ENCODE measurements at places on chromosomes 4 and X. TPM values are rescaled to one million over a fixed set of nuclear protein-coding genes. Genes with fewer than 3 reads are reported as not detected.

- no peak for DNase-seq
Measured at GRCh38 chr4:117623326-117623725, 411.0 kb upstream of the NDST3 start.

DNA sequence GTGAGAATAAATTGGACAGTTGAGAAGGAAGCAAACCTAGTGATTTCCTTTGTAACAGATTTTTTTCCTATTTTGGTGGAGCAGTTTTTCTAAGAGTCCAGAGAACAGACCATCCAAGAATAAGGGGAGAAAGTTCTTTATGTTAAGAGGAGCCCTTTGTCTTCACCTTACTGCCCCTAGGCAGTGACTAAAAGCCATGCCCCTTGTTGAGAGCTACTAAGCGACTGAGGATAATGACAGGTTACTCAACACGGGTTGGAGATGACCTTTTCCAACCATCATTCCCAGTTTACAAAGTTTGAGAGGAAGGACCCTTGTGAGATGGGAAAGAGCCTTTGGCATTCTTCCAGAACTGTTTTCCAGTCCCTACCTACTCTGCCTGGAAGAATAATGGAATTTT lies 3.2 kb downstream of the CCDC160 start:
- DNase-seq: no peak

DNA sequence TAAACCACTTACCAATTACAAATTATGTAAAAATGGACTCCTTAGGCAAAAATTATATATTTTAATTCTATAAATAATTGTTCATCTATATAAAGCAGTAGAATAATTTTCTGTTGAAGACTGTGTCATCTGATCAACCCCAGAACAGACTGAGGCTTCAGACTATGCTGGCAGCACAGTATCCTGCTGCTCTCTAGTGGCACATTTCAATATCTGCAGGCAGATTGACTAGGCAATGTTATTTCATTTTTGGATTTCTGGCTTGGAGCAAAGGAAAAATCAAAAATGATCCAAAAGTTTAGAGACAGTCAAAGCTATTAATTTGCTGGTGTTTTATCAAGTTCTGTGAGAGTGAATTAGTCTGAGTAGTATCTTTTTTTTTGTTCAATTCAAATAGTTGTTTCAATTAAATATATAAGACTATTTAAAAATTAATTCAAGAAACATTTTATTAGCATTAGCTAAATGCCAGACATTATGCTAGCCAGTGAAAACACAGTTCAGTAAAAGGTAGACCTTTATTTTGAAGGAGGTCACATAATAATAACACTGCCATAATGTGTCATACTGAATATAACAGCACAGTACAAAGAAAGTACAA lies 21.3 kb upstream of the SULT1E1 start:
- no peak for DNase-seq

The ADH1A gene
- total RNA-seq: 202 TPM

The HERC5 gene
- total RNA-seq: 2.8 TPM
